ENCODE measurements at places on chromosomes 16 and 17.
A peak's percentile ranks its signal among the peaks of the same experiment; 100 is the strongest.

DNA sequence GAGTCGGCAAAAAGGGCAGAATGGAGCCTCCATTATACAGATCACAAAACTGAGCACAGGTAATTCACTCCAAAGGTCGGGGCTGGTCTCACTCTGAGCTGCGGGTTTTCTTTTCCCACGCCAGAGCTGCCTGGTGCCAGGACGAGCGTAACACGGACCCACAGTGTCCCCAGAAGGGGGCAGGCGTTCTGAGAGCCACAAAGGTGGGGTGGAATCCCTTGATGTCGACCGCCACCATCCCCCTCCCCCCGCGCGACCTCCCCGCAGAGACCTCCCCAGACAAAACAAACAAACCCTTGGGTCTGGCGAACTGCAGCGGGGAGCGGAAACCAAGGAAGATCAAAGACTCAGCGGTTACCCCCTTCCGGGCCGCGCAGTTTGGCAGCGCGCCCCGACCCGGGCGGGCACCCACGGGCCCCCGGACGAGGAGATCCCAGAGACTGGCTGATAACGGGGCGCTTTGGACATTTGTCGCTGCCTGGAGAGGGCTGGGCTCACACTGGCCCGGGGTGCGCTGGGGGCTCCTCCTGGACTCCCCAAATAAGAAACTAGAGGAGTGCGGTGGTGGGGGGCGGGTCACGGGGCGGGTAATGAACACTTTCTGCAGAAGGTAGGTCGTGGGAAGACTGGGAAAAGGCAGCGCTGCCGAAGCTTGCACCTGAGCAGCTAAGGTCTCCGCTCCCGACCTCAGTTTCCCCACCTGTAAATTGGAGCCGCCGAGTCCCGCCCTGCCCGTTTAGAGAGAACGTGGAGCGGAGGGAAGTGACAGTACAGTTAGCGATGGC lies 664 bp upstream of the NKD1 start:
- DNase-seq: peak; percentile 64

GRCh38 chr17:16259926-16260325 lies 42.9 kb downstream of the PIGL start:
- DNase-seq: no peak

DNA sequence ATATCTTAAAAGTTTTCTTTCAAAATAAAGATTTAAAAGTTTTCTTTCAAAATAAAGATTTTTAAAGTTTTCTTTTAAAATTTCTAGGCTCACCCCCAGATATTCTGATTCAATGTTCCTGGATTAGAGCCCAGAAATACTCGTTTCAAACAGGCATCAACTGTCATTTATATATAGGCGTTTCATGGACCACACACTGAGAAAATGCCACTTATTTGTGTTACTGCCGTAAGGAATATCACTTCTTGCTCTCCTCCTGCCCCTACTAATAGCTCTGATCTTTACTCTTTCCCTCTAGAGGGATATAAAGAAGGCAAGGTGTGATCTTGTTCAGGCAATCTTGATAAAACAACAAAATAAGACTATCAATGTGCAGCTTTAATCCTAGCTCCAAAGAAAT lies 1324.1 kb downstream of the CDH8 start:
- no peak for DNase-seq

- no peak for DNase-seq
Observed at GRCh38 chr17:12727881-12728280, 61.4 kb upstream of the ARHGAP44 start.

DNA sequence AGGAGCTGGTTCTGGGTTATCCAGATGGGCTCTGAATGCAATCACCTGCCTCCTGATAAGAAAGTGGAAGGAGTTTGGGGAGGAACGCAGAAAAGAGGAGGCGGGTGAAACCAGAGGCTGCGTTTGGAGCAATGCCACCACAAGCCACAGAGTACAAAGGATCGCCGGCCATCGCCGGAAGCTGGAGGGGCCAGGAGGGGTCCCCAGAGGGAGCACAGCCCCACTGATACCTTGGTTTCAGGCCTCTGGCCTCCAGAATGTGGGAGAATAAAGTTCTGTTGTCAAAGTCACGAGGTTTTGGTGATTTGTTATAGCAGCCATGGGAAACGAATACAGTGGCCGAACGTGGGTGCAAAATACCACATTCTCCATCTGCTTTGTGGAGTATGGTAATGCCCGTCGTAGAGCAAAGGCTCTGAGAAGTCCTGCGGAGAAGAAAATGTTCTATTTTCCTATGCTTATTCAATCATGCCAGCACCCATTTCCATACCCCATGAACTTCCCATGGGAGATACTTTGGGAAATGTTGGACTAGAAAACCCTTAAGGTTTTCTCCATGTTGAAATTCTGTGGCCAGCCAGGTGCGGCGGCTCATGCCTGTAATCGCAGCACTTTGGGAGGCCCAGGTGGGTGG lies 51.4 kb downstream of the ZDHHC7 start:
- DNase-seq: no peak

DNA sequence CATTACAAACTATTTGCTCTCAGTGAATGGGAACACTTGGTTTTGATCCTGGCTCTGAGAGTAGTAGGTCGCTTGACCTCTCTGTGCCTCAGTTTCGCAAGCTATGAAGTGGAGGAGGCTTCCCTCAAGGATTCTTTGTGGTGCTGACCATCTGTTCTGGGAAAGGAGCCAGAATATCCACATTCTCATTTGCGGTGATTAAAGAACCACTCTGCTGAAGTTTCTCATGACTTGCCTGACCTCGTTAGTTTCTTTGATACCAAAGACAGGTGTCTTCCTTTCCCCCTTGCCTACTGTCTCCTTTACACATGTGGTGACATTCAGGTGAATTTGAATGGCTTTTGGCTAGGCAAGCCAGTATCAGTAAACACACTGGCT lies 116.0 kb downstream of the SNX29 start:
- no peak for DNase-seq

DNA sequence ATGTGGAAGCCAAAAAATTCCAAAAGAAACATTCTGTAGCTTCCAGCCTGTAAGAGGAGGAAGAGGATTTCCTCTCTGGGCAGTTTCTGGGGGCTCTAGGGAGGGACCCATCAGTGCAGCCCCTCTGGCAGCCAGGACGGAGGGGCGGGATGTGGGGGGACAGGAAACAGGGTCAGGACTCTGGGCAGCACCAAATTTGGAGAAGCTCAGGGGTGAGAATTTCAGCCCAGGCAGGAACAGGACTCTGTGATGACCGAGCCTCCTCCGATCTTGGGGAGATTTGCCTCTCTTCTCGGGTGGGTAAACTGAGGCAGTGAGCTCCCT lies 18.4 kb upstream of the CIBAR2 start:
- no peak for DNase-seq

DNA sequence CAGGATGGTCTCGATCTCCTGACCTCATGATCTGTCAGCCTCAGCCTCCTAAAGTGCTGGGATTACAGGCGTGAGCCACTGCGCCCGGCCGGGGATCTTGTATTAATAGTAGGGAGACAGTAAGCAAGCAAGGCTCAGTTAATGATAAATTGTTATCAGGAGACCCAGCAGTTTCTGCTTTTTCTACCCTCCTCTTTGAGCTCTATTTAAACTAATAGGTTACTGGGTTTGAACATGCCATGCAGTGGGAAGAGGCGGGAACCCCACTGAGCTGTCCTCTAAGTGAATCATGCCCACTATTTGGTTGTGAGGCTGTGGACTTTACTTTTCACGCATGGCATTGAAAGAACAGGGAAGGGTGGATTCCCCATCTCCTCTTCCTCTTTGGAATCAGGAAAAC lies 223.9 kb downstream of the WWOX start:
- no peak for DNase-seq

DNA sequence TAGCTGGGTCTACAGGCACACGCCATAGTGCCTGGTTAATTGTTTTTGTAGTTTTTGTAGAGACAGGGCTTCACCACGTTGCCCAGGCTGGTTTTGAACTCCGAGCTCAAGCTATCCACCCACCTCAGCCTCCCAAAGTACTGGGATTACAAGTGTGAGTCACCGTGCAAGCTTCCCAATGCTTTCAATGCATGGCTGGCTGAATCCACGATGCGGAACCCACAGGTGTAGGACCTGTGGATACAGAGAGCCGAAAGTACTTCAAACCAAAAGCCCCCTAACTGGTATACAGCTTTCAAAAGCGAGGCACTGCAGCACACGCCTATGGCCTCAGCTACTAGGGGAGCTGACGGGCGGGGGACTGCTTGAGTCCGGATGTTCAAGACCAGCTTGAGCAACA lies 44.8 kb downstream of the METTL16 start:
- DNase-seq: no peak

DNA sequence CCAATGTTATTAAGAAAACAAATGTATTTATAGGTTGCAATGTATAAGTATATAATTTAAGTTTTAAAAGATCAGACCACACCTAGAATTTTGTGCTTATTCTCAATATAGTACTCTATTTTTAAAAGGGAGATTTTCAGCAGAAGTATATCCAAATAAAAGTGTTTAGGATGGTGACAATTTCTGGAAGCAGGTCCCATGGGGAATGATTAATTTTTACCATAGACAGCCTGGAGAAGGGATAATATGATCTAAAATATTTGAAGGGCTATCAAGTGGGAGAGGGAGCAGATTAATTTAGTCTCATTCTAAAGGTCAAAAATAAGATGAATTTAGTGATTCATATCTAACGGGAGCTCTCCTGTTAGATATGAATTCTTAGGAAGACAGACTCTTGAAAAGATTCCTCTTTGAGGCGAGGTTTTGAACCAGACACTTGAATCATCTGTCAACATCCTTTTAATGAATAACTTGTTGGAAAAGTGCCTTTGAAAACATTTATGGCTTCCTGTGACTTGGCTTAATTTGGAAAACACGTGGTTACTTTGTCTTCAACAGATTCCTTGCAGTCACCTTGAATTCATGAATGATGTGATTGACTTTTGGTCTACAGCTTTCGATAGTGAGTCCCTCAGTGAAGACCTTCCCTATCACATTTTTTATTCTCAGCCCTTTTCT lies 29.3 kb upstream of the SMIM36 start:
- DNase-seq: no peak

GRCh38 chr17:12812877-12813276 lies 23.6 kb downstream of the ARHGAP44 start:
- no peak for DNase-seq

DNA sequence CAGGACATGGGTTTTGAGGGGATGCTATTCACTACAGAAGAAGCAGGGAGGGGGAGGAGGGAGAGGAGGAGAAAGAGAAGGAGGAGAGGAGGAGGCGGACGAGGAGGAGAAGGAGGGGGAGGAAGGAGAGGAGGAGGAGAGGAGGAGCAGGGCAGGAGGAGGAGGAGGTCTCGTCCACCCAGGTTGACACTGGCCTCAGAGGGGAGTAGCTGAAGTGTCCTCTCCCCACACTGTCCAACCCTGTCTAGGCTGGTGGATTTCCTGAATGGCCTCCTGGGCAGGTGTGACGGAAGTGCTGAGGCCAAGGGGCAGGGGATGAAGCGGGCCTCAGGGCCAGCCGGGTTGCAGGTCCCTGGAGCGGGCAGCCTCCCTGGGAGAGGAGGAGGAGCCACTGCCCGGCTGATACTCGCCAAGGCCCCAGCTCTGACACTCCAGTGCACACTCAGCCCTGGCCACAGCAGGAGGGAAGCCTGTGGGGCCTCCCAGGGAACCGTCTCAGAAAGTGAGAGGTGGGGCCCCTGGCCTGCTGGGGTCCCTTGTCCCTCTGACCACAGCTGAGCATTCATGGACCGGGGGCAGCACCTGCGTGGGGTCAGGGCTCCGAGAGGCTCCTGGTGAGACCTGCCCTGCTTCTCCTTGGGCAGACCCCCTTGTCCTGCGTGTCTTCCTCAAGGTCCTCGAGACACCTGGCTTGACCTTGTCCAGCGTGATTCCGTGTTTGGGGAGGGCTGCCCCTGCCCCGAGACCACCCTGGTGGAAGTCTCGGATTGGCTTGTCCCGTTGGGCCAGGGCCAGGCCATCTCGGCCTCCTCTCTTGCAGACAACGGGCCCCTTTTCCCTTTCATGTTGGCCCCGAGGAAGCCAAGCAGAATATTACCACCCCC lies 200.6 kb upstream of the CIBAR2 start:
- no peak for DNase-seq

DNA sequence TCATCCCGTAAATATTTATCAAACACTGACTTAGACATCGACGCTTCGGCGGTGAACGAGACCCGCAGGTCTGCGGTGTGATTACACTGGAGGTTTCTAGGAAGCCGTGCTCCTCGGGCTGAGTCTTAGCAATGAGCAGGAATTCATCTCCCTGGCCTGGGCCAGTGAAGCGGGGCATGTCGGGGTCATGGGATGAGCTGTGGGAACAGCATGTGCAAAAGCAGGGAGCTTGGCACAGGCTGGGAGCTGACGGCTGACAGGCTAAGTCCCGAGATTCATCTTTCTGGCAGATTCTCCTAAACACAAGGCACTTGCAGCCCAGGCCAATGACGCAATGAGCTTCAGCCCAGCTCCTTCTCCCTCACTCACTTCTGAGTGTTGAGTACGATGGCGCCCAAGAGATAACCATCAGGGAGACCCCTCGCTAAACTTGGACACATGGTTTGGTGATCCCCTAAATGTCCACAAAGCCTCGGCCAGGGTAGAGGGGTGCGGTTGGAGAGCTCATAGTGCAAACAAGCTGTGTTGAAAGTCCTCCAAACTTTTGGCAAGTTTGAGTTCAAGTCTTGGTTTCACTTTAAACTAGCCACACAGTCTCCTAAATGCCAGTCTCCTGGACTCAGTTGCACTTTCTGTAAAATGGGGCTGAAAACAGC lies 12.8 kb downstream of the CRISPLD2 start:
- DNase-seq: no peak

DNA sequence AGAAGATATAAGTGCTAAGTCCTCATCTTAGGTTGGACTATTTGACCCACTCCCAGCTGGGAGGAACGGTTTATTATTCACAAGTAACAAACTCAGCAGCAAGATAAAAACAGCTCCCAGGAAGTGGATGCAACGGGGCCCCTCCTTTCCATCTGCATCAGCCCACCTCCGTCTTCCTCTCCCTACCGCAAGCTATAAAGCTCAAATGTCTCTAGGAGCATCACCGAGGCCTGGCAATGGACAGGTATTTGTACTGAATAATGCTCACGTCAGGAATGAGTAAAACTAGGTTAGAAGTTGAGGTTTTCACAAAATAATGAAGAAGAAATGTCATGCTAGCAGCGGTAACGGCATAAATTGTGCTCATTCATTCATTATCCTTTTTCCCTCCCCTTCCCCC lies 408.7 kb upstream of the PSMD7 start:
- no peak for DNase-seq

DNA sequence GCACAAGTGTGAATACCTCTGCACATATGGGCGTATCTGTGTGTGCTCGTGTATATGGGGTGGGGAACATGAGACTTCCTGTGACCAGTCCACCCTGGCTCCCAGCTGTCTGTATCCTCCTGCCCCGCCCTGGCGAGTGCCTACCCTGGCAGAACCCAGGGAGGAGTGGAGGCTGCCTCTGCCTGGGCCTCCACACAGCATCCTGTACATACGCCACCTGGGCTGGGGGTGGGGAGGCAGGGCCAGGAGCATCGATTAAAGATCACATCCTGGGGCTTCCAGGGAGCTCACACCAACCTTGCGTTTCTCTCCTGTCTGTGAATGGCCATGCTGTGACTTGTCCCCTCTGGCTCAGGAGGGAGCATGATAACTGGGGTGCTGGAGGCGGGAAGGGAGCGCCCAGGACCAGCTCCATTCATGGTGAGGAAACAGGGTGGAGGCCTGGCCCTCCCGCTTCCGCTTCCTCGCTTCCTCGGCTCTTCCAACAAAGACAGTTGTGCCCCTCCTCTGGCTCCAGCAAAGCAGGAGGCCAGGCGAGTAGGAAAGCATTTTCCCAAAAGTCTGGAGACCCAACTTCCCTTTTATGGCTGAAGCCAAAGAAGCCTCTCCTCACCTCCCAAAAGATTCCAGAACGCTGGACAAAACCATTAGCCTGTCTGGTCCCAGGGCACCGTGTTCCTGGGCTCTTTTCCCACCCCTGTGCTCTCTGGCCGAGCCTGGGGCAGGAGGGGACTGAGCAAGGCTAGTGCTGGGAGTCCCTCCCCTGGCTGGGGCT lies 22.9 kb downstream of the ADAM11 start:
- no peak for DNase-seq

Measured in activated CD4-positive, alpha-beta T cell treated with anti-CD3 and anti-CD28 coated beads for 4 hours (primary cell).